Forelimb muscle (tissue), 1 donor: ENCODE measurements at places on chromosomes 5 and 9. TPM values are rescaled to one million over a fixed set of nuclear protein-coding genes. Genes with fewer than 3 reads are reported as not detected.

GRCh38 chr5:509611-510185, 14.6 kb downstream of the SLC9A3 start:
- no peak for DNase-seq

DNA sequence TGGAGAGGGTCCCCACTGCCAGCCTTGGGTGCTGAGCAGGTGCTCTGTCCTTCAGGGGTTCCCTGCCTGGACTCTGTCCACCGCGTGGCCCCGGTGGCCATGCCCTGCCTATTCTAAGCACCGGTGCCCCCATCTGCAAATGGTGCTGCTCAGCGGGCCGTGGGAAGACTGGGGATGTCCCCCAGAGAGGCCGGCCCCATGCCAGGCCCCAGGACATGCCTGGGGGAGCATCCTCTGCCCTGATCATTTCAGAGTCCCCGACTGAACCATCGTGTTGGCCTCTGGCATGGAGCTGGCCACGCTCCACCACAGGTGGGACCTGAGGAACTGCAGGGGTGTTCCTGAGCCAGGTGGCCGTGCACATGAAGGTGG, 64.7 kb downstream of the RXRA start:
- DNase-seq = no peak

GRCh38 chr5:176629853-176630680, at the start of the genes EIF4E1B and SNCB:
Gene EIF4E1B (plus strand): TSS chr5:176630675. CDS start chr5:176642788, 12,113 bp downstream.
Gene SNCB (minus strand): TSS chr5:176630534. CDS start chr5:176629654, 880 bp downstream.
- DNase-seq = no peak

DNA sequence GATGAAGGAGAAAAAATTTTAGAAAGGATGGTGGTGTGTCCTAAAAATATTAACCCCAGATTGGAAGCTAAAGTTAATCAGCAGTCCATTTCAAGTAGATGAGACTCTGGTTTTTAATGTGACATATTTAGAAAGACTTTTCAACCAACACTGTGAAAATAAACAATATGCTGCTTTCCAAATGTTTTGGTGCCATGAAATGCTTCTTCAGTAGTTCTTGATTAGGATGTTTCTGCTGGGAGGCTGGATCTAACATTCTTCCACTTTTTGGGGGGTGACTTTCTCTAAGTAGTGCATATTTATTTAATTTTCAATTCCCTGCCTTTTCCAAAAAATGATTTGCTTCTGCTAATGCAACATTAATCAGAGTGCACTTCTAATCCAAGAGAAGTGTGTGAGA, 593.3 kb upstream of the DMAC1 start:
- no peak for DNase-seq

DNA sequence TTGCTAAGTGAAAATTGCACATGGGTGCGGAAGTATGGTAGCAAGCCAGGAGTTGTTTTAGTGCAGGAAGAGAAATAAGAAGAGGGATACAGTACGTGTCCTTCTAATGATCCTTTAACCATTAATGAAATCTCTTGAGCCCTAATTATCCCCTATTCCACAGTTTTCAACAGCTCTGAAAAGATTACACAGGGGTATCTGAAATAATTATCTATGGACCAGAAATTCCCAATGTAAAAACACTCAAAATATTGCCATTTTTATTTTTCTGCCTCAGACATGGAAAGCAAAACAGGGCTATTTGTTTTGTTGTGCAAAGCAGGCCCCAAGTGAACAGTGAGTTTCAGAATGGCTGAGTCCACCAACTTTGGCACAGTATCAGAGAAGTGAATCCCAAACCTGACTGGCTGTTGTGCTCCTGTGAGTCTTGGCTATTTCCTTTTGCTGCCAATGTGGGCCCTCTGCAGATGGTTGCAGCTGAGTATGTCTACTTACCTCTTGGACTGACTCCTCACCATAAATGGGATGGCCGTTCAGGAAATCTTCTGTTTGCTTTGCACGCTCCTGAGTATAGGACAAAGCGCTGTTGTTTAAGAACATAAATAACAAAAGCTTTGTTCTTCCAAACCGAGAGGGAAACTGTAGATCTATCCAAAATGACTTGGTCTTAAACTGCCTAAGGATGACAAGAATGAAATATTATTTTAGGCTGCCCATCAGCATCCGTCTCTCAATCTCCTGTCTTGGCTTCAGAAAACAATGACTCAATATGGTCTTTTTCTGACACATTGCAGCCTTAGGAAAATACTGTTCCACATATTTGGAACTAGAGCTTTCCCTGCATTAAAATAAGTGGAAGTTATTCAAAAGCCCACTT, 204.1 kb downstream of the DEPDC1B start:
- no peak for DNase-seq

- no peak for DNase-seq
Observed at GRCh38 chr5:160938532-160938931, 86.5 kb upstream of the ATP10B start.

- no peak for DNase-seq
Observed at GRCh38 chr5:117487556-117487955, 912.9 kb upstream of the SEMA6A start.

DNA sequence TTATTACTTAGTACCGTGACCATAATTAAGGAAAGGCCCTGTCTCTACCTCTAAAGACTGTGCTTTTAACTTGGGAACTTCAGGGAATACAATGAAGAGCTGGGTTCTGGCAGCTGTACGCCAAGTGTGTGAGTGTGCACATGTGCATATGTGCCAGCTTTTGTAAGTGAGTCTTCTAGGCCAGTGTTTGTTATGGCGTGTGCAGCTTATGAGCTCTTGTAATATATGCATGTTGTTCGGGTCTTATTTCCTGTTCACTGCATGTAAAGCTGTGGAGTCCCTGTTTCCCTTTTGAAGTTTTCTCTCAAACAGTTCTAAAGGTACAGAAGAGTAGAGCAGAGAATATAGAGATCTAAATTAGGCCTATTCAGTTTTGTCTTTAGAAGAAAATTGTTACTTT, 30.5 kb downstream of the TGFBR1 start:
- no peak for DNase-seq

FRMPD1 gene
- 12.5 TPM for polyA plus RNA-seq

SAXO1 gene
- 0.11 TPM for polyA plus RNA-seq

TNC gene
- 43.4 TPM for polyA plus RNA-seq
